OCI-LY7 (cell line): ENCODE measurements at places on chromosomes 7 and 10.

- no peak for DNase-seq
These were observed 14.6 kb upstream of the PPP2R2D start for GRCh38 chr10:131886237-131886636.

- DNase-seq = no peak
These were observed 624.8 kb upstream of the FOXK1 start for GRCh38 chr7:4057289-4057616.

- no peak for DNase-seq
These were observed 28.4 kb upstream of the CRHR2 start for GRCh38 chr7:30710669-30711068.

GRCh38 chr7:48389977-48390376, 218.7 kb downstream of the ABCA13 start:
- no peak for DNase-seq

GRCh38 chr7:732094-732541, 5.0 kb upstream of the PRKAR1B start:
- no peak for DNase-seq

GRCh38 chr10:102835007-102835482, 2.2 kb downstream of the CYP17A1 start:
- DNase-seq = peak; percentile 80

DNA sequence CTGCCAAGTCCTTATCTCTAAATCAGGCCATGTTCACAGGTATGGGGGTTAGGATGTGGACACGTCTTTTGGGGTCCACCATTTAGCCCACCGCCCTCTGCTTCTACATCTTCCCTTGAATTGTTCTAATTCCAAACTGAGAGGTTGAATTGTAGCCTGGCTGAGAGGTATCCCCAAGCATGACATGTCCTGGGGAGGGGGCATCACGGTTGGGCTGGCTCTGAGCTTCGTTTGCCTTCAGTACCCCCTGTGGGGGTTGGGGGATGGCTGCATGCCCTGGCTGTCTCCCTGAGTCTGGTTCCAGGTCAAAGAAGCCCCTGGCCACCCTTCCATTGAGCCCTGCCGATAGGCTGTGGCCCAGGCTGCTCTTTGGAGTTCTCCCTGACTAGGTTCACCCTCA, 204.6 kb downstream of the GLRX3 start:
- DNase-seq = no peak

DNA sequence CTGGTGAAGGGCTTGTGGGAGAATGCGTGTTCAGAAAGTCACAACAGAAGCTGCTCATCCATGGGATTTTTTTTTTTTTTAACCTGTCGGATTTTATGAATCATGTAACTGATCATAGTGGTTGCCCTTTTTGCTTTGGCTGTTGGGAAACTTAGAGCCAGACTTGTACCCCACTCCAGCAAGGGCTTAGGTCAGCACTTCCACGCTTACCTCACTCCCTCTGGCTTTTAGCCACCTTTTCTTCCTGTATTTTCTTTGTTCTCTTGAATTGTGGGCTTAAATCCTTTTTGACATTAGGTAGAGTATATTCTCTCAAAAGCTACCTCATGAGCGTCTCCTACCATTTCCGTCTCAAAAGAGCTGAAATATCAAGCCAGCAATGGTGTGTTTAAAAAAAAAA, 113.6 kb upstream of the BTBD16 start:
- DNase-seq = no peak

GRCh38 chr10:4609251-4609650, 216.8 kb upstream of the AKR1E2 start:
- no peak for DNase-seq

GRCh38 chr7:129264534-129264933, 39.7 kb downstream of the AHCYL2 start:
- no peak for DNase-seq

DNA sequence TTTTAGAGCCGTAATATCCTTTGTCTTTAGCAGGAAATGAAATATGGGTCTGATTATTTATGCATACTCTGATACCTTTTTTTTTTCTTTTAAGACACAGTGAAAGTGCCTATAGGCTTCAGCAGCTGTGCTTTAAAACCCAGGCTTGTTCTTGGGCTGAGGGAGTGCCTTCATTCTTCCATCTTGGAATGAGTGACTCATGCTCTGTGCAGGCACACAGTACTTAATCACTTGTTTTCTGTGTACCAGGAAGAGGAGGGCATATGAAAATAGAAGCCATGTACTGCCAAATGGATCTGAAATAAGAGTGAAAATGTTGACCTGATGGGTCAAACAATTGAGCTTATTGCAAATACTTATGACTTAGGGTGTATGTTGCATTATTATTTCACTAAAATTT, 12.0 kb downstream of the INPP5F start:
- DNase-seq = no peak

- DNase-seq = no peak
These were observed 169.5 kb upstream of the ADCY1 start for GRCh38 chr7:45404622-45405021.

GRCh38 chr7:12066004-12066403, 145.1 kb upstream of the TMEM106B start:
- DNase-seq = no peak
